ENCODE measurements at places on chromosomes 1 and 21.

DNA sequence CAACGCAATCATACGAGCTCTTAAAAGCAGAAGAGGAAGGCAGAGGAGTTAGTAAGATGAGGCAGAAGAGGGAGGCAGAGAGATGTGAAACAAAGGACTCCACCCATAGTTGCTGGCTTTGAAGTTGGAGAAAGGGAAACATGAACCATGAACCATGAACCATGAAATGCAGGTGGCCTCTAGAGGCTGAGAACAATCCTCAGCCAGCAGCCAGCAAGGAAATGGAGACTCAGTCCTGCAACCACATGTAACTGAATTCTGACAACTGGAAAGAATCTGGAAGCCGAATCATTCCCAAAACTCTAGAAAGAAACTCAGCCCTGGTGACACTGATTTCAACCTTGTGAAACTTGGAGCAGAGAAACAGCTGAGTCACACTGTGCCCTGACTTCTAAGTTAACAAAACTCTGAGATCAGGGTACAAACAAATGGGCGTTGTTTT is 10.1 kb downstream of the DIPK1A start:
- peak; percentile 45 for DNase-seq

DNA sequence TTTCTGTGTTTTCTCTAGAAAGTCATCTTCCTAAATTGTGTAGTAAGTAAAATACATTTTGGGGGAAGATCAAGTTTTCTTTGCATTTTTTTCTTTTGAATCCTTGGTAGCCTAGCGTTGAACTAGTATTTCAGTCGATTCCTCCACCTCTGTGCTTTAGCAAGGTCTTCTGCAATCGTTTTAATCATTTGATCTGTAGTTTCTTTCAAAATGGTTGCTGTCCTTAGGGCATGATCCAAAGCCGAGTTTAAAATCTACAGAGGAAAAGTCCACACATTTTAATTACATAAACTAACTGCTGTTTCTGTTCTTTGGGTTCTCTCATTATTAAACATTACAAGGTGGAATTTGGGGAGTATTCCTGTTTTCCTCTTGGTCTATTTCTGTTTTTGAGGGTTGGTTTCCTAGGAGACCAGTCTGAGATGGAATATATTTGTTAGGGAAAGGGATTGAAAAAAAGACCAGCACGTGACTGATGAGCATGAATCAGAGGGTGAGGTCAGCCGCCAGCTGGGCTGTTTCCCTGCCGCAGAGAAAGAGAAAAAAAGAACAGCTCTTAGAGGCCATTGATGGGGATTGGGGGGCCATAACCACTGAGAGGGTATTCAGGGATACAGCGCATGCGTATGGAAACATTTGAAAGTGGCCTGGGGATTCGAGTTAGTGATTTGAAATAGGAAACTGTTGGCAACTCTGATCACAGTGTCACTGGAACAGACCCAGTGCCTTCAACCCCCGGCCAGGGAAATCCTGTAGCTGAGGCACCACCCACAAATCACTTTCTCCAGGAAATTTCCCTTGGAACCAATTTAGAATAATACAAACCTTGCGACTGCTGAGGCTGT is 40.6 kb downstream of the AKNAD1 start:
- peak; percentile 79 for DNase-seq

DNA sequence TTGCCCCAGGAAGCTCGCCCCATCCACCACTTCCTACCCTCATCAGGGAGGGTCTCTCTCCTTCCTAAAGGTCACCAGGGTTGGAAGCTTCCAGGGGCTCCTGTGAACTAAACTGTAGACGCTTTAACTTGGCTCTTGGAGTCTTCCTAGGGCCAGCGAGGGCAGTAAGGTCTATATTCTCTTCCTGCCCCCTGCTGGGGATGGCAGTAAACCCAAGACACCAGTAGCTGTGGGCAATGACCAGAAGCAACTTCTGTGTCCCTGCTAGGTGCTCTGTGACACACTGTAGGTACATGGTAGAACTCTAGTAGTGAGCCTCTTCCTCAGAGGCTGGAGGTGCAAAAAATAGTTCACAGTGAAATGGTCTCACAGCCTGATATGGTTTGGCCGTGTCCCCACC is 30.0 kb downstream of the KCND3 start:
- DNase-seq, result no peak

DNA sequence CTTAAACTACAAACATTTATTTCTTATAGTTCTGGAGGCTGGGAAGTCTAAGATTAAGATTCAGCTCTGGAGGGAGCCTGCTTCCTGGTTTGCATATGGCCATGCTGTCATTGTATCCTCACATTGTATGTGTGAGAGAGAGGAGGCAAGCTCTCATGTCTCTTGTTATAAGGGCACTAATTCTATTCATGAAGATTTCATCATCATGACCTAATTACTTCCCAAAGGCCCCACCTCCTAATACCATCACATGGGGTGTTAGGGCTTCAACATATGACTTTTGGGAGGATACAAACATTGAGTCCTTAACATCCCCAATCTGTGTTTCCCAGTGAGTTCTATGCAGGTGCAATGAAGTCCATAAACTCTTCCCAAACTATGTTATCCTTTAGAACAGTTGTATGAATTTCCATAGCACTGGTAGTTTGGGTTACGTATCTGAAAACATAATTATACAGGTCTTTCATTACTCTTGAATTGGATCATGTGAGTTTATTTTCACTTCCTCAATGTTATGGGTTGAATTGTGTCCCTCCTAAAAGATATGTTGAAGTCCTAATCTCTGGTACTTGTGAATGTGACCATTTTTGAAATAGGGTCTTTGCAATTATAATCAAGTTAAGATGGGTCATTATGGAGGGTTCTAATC is 124.2 kb downstream of the RUNX1 start:
- no peak for DNase-seq

- DNase-seq, result no peak
These were observed 316 bp downstream of the AP4B1 start for GRCh38 chr1:113904293-113904673.

DNA sequence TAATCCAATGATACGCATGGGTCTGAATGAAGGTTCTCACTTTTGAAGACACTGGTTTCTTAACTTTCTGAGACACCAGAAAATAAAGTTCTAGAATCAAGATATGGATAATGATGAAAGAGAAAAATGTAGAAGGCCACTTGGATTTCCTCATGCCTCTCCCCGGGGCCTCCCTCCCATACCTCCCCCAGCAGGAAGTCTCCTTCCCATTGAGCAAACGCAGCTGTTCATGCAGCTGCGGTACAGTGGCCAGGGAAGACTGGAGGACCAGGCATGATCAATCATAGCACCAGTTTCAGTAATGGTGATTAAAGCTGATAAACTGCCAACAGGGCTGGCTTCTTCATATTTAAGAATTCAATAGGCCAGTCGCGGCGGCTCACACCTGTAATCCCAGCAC is 10.9 kb upstream of the UBR4 start:
- DNase-seq, result no peak

DNA sequence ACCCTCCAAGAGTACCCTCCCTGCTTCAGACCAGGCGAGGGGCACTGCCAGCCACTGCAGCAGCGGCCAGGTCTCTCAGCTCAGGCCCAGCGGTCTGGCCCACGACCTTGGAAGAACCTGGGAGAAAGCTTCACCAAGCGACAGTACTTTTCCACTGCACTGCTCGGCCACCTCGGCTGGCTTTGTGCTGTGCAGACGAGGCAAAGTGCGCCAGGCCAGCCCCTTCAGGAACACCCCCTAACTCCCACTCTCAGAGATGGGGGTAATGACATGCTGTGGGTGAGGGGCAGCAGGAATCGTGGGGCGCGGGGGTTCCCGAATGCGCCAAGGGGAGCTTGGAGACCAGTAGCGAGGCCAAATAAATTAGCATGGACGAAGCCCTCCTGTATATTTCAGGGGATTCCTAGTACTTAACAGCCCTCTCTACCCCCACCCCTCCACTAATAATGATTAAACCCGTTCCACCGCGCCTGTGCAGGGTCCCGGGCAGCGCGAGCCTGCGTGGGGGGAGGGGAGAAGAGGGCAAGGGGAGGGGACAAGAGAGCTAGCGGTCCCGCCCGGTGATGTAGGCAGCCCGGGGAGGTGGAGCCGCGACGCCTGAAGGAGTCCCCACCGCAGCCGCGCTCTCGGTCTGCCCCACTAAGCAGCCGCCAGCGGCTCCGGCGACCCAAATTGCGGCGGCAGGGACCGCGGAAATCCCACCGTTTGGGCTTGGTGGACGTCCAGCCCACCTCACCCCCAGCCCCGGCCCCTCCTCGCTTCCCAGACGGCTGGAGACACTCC is at the start of gene FAM43B:
FAM43B (plus strand) TSS at position 629 of the 783 bp plus-strand sequence. CDS start 401 bp downstream, outside the sequence.
- DNase-seq, result no peak

DNA sequence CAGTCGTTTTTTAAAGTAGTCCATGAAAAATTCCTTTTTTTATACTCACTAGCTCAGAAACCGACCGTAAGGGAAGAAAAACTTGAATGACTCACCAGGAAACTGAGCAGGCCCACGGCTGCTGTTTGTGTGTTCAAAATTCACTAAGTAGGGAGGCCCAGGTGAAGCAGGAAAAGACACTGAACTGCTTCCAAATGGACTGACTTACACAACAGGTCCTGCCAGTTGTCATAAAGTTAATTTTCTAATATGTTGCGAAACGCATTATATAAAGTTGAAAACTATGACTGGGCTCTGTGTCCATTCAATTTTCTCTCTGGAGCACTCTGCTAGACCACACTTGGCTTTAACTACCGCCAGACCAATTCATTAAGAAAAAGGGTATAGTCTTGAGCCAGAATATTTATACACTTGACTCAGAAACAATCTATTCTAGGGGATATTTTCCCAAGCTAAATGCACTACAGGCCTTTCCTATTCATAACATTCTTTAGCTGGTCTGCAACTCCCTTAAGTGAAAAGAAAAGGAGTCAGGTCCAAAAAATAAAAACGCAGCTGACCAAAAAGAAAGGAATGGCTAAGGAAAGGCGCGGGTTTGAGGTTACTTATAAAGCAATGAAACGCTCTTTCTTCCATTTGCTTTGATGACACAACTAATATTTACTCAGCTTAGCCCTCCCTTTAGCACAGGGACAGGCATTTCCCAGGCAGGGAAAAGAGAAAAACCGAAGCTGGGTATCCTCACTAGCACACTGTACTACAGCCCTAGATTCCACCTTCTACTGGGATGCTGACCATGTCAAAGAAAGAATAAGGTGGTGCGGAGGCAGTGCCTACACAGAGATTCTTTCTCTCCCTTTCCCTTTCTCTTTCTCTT is 306.3 kb upstream of the ESRRG start:
- DNase-seq, result peak; percentile 54

GRCh38 chr1:206962272-206962671 is 8.0 kb downstream of the FCAMR start:
- DNase-seq, result no peak

All from amniotic stem cell (primary cell).